Activated CD4-positive, alpha-beta T cell treated with anti-CD3 and anti-CD28 coated beads, Interleukin-2, amount 50 U/mL, for 1 hour (primary cell): ENCODE measurements at places on chromosomes 5 and 9.

DNA sequence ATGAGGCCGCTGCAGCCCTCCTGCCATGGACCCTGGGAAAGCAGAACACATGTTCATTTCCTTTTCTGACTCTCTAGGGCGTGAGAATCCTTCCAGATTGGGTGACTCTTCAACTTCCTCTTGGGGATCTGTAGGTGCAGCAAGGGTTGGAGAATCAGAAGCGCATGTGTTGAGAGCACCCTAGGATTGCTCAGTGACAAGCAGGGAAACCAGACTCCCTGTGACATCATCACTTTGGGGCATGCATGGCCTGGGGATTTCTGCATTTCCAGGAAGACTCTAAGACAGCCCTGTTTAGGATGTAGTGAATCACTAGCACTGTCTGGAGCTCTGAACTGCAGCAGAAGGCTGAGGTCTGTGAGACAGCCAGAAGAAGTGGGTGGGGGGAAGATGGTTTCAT lies 15.1 kb upstream of the LCP2 start:
- DNase-seq, result peak; percentile 54

GRCh38 chr9:37972351-37972848 lies 68.5 kb upstream of the SLC25A51 start:
- DNase-seq, result no peak

- no peak for DNase-seq
Observed at GRCh38 chr9:136255166-136255538, 9.5 kb upstream of the QSOX2 start.

GRCh38 chr9:127838375-127839078 lies 15.9 kb downstream of the ENG start:
- no peak for DNase-seq

- DNase-seq, result no peak
Observed at GRCh38 chr5:149162401-149163084, 21.2 kb downstream of the ABLIM3 start.

DNA sequence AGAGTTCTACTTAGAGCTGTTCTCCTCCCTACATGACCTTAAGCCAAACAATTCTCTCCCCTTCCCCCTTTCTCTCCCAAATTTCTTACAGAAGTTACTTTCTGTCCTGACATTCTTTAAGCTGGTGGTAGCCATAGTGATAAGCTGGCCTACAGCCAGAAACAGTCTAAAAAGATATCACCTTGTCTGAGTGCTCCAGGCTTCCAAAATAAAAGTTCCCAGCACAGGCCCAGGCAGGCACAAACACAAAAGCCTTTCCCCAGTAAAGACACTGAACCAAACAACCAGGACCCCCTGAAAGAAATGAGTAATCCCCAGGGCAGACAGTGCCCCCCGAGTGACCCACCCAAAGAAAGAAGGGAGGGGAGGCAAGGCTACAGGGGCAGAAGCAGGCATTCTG lies 19.2 kb downstream of the SIL1 start:
- no peak for DNase-seq

DNA sequence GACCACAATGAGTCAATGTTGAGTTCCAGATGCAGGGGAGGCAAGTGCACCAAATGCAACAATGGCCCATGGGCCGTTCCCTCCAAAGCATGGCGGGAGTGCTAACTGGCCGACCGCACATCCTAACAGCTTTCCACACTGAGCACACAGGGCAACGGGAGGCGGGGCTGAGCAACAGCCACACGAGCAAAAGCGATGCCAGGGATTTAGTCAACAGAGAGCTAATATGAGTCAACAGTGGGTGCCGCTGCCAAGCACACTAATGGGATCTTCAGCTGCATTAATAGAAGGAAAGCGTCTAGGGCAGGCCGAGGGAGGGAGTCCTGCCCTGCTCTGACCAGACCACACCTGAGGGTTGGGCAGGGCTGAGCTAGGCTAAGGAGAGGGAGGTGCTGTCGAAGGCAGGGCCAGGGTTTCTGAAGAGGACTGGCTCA lies 4.6 kb downstream of the EPB41L4B start:
- no peak for DNase-seq

DNA sequence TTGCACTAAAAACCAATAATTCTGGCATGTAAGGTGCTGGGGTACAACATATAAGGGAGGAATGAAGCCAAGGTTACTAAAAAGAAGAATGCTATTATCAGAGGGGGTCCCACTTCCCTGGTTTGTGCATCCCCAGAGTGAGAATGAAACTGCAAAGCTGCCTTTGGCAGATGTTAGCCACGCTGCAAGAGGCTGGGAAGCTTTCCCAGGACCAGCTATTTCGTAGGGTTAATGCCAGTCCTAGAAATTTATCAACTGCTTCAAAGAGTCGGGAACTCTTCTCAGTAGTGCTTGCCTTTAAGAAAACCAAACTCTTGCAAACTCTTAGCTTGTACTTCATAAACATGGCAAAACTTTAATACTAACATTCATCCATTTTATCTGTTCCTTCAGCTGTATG lies 87.5 kb upstream of the NR5A1 start:
- DNase-seq, result no peak

DNA sequence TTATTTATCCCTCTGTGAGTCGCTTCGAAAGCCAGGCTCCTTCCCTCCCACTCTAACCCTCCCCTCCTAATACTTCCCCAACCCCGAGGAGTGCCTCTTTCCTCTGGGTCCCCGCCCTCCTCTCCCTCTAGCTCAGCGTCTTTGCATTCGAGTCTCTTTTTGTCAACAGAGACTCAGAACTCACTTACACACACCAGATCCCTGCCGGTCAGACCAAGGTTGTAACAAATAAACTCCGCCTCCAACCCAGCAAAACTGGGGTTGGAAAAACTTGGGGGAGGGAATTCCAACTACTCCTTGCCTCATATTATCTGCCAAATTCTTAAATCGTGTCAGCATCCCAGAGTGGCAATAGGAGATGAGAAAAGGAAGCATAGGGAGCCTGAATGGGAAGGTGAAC lies at the start of gene HTR1A:
Gene HTR1A, minus strand, starts transcription at position 167 of the 400 bp plus-strand sequence. CDS start 726 bp downstream, outside the sequence.
- no peak for DNase-seq

- no peak for DNase-seq
Observed at GRCh38 chr5:178730940-178731265, 444 bp upstream of the ZNF354A start.

GRCh38 chr5:126888175-126888574 lies 111.2 kb downstream of the LMNB1 start:
- no peak for DNase-seq

DNA sequence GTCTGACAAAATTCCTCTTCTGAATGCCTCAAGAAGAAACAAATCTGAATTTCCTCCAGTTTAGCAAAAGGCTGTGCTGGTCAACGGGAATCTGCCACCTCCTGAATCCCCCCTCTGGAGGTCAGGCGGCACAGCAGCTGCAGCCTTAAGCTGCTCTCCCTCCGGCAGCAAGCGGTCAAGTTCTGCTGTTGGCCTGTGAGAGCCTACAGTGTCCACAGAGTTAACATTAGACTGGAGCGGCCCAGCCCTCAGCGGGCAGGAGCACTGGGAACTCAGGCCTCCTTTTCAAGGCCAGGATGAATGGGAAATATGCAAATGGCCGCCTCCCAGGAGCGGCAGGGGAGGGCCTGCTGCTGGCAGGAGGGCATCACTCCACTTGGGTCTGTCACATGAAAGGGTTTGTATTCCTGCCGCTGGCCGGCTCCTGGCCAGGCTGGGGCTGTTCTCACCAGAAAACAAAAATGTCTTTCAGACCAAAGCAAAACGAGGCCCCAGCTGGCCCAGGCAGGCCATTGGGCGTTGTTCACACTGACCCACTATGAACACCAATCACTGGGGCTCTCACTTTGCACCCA lies 8.2 kb downstream of the ACSL6 start:
- DNase-seq, result no peak

GRCh38 chr9:112080831-112081542 lies 94.1 kb downstream of the SUSD1 start:
- DNase-seq, result no peak

GRCh38 chr5:40678026-40678425 lies 1.7 kb upstream of the PTGER4 start:
- no peak for DNase-seq

- no peak for DNase-seq
Observed at GRCh38 chr5:163540696-163541095, 35.3 kb downstream of the MAT2B start.

DNA sequence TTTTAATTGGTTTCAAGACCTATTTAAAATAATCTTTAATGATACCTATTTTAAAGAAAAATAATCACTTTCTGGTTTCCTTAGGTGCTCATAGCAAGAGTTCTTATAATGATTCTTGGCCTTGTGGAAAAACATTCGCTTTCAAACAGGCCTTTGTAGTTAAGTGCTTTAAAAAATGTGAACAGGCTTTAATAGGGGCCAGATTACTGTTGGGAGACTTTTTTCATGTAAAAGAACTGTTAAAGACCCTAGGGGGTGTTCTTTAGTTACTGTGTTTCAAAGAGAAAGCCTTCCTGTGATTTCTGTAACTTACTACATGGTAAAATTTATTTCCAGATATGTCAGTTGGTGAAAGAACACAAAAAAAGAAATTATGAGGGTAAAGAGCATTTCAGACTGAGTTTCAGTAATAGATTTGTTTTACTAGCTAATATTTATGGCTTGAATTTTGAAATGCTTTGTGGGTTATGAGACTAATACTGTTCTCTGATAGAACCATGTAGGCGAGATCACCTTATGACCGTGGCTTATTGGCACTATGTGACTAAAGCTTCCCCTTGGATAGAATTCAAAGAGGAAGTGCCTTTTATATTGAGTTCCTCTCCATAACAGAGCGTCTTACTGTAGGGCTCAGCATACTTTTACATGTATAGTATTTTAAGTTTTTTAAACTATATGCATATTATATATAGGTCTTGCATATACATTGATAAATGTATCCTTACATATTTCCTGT lies 70.7 kb downstream of the CSNK1G3 start:
- no peak for DNase-seq

GRCh38 chr9:133163504-133164172 lies at the start of gene GBGT1:
Gene GBGT1, minus strand, starts transcription at chr9:133163914. Its CDS starts 1,502 bp downstream, at chr9:133162412.
- no peak for DNase-seq

DNA sequence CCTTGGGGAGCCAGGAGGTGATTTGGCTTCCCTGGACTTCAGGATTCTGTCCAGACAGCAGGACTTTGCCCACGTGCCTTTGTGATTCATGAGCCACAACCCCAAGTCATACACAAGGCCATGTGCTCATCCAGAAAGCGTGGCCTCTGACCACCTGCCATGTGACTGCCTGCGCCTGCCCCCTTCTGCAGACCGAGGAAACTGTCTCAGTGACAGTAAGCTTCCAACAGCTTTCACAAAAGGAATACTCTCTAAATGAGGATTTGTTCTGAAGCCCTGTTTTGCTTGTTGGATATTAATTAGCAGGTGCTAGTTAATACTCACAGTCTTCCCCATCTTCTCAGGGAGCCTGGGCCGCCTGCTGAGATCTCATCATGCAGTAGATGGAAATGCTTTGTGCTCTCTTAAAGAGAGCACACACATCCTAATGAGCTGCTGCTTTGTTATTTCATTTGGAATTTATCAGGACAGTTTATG lies 36.9 kb upstream of the ANGPTL2 start:
- DNase-seq, result no peak

GRCh38 chr5:6886866-6887265 lies 173.6 kb downstream of the TENT4A start:
- DNase-seq, result no peak

DNA sequence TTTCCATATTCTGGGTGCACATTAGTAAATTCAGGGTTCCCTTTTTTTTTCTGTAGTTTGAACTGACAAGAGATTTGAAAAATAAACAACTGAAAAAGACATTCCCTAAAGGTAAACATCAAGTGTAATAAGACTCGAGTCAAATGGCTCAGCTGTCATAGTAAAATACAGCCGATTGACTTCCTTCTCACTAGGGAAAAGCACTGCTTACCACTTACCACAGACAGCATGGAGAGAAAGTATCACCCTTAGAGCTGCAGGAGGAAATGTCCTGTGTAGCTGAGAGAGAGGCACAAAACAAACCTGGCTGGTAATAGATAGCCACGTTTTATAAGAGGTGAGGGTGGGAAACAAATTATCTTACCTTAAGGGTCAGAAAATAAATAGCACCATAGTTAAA lies 12.1 kb upstream of the DMAC1 start:
- no peak for DNase-seq

GRCh38 chr5:163408311-163408923 lies 29.0 kb upstream of the CCNG1 start:
- peak; percentile 51 for DNase-seq
